NCI-H1436 (cell line): ENCODE measurements at places on chromosomes 7 and 10.

GRCh38 chr7:157708919-157709295, 372.1 kb downstream of the DNAJB6 start:
- no peak for DNase-seq

GRCh38 chr10:31074722-31075086, 43.0 kb upstream of the ZNF438 start:
- no peak for DNase-seq

- DNase-seq = no peak
Measured at GRCh38 chr7:45983720-45984255, 62.7 kb upstream of the IGFBP3 start.

GRCh38 chr10:119537953-119538630, 4.4 kb downstream of the RGS10 start:
- no peak for DNase-seq

DNA sequence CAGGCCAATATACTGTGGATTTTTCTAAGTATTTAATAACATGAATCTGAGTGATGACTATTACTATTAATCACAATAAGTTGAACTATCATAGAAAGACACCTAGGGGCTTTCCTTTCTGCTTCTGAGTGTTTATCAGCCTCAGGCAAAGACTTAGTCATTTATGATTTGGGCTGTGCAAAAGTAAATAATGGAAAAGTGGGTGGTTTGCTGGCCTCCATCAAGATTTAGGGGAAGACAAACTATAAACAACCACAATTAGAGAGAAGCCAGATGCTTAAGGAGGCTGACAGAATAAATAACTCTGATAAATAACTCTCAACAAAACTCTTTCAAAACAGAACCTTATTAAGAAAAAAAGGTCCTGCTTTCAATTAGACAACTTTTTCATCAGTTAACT, 64.7 kb downstream of the MACC1 start:
- no peak for DNase-seq

DNA sequence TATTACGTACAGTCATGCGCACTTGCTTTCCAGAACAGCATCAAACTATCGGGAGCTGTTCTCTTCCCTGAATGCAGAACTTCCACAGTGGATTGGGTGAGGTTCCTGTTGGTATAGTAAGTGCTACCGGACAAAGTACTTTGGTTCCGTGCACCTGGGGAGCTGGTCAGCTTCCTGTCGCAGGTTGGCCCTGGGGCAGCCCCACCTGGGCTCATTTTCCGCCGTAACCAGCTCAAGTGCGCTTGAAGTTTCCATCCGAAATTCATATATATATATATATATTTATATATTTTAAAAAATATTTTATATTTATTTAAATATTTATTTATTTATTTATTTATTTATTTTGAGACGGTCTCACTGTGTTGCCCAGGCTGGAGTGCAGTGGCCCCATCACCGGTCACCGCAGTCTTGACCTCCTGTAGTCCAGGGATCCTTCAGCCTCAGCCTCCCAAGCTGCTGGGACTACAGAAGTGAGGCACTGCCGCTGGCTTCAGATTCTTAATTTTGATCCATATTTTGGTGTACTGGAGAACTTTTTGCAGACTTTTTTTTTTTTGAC, 6.5 kb downstream of the SCART1 start:
- no peak for DNase-seq

DNA sequence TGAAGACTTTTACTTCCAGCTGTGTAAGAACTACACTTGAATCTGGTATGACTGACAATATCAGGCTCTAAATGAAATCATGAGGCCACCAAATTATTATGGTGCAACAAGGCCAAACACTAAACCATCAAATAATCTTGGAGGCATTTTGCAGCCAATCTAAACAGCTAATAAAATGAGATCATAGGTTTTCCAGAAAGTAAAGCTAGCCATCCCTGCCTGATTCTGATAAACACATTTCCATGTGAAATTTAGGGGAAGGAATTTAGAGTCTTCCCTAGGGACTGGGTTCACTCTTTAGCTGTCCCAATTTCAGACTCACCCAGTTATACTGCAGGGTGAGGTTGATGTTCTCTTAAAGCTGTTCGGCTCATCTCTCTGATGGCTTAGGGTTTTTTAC, 190.3 kb upstream of the TMEM196 start:
- no peak for DNase-seq

GRCh38 chr7:21371360-21371759, 56.5 kb upstream of the SP4 start:
- no peak for DNase-seq

- no peak for DNase-seq
Measured at GRCh38 chr7:113824117-113824823, 94.5 kb downstream of the PPP1R3A start.

GRCh38 chr7:158351481-158351880, 236.1 kb downstream of the PTPRN2 start:
- no peak for DNase-seq

GRCh38 chr10:3886191-3886590, 101.2 kb upstream of the KLF6 start:
- no peak for DNase-seq

- no peak for DNase-seq
Measured at GRCh38 chr7:47785923-47786556, 162.2 kb downstream of the PKD1L1 start.

GRCh38 chr10:18666810-18667209, 7.6 kb downstream of the ARL5B start:
- no peak for DNase-seq
